ENCODE measurements at places on chromosomes 6 and 20.

DNA sequence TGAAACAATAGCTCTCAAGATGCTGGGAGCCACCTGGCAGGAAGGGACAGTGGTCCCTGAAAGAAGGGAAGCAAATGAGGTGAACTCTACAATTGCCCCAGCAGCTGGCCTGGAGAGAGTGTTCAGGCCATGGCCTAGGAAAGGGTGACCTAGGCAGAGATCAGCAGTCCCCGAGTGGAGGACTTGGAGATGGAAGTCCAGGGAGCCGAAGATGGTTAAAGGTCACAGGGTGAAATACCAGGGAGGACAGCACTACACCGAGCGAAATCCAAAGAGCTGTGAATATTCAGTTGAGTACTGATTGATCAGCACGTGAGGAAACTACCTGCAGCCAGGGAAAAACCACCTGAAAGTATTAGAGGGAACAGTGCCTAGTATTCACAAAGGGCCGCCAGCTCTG, 133.1 kb downstream of the HIVEP2 start:
- DNase-seq: no peak

- DNase-seq: no peak
Measured at GRCh38 chr6:41647061-41647511, 8.8 kb downstream of the MDFI start.

DNA sequence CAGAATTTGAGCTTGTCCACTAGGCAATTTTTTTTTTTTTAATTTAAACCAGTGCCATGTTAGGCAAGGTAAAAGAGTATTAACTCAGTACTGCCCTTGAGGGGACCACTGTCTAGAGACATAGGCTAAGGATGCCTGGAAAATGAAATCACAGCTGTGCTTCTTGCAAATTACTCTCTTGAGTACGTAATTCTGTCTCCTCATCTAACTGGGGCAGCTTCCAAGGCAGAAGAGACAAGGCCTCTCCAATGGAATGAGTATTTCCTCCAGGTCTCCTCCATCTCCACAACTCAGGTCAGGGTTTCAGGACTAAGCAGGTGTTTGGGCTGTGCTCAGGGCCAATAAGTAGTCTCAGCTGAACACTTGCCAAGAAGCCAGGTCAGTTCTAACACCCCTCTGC, 33.8 kb upstream of the MRPS10 start:
- DNase-seq: peak; percentile 44

DNA sequence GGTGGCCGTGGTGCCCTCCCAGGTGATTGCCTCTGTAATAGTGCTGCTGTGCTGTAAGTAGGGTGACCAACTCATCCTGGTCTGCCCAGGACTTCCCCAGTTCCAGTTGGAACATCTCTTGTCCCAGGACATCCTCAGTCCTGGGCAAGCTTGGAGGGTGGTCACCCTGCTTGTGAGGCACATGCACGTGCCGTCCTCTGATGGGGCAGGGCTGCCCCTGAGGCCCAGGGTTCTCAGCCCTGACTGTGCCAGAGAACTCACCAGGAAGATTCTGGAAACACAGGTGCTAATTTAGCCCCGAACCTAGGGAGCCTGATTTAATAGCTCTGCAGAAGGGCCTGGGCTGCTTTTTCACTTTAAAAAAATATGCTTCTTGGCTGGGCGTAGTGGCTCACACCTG, 120.9 kb upstream of the PHACTR3 start:
- no peak for DNase-seq

All from fibroblast of skin of right biceps (primary cell).